ENCODE measurements at places on chromosomes 13 and 19.

GRCh38 chr13:43489233-43489632 lies 297.5 kb downstream of the ENOX1 start:
- DNase-seq = no peak

DNA sequence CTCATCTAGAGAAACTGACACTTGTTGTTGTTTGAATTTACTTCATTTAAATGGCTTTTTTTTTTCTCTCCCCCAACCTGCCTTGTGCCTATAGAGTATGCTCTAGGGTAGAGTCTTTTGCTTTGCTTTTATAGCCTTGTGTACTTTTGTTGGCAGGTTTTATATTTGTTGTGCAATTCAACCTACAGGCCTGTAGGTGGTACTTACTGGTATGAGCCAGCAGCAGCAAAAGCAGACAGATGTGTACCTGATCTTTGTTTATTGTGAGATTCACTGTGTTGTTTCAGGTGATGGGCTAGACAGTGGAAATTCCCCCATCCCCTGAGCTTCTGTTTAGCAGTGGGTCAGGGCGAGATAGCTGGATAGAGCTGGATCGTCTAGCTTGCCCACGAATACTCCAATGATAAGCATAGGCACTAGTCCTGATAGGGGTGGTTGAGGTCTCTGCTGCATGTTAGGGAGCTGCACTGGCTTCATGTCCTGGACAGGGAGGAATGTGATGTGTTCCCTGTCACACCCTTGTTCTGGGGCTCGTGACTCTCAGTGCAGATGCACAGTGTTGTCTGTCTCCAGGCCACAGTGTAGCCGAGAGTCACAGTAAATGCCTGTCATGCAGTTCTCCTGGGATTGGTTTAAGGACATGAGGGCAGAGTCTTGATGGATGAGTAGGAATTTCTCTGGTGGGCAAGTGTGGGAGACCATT lies 21.3 kb downstream of the DNAJC3 start:
- no peak for DNase-seq

DNA sequence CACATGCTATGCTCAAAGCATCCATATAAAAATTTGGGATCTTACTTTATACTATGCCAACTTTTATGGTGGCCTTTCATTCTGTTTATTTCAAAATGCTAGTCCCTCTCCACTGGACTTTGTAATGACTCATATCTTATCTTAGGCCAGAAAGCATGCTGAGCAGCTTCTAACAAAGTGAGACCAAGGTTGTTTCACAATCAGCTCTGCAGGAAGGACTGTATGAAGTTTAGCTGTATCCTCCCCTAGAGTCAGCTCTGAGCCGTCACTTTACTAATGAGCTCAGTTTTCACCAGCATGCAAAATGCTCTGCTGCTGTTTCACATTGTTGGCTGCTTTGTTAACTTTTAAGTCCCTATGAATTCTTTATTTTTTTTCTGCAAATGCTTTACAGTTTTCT lies 1608.8 kb downstream of the OLFM4 start:
- peak; percentile 56 for DNase-seq

DNA sequence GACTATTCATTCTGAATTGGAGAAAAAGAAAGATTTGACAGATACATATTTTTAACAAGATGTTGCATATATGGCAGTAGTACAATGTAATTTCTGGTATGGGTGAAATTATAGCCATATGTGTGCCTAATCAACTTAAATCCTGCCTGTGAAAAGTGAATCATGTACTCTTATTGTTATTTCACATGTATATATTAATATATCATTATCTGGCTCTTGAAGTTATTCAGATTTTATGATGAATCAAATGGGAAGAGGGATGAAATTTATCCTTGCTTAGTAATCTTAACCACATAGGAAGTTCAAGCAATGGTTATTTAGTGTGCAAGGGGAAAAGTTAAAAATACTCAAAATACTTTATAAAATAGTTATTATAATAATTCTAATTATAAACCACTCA lies 80.5 kb downstream of the GPC6 start:
- DNase-seq = no peak

- no peak for DNase-seq
Measured at GRCh38 chr13:59660582-59660981, 503.1 kb downstream of the DIAPH3 start.

DNA sequence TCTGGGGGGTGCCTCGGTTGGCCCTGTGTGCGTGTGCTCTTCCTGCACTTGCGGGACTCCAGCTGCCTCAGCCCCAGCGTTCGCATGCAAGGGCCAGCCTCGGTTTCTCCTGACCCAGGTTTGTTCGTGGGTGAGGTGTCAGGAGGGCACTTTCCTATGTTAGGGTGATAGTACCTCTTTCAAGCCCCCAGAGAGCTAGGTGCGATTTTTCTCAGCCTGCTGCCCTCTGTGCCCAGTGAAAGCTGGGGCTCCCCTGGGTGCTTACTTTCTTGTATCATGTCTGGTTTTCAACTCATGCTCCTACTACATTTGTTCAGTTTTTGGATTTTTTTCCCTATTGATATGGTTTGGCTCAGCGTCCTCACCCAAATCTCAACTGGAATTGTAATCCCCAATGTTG lies 289.2 kb downstream of the TEX29 start:
- no peak for DNase-seq

DNA sequence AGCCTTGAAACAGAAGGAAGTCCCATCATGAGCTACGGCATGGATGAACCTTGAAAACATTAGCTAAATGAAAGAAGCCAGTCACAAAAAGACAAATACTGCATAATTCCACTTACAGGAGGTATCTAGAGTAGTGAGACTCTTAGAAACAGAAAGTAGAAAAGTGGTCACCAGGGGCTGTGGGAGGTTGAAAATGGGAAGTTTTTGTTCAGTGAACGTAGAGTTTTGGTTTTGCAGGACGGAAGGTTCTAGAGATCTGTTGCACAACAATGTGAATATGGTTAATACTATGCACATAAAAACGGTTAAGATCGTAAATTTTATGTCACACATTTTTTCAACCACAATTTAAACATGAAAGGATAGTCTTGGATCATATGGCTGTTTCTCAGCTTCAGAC lies 11.9 kb upstream of the SLC10A2 start:
- no peak for DNase-seq

- peak; percentile 85 for DNase-seq
Measured at GRCh38 chr19:4326837-4327251, 11.8 kb downstream of the STAP2 start.

DNA sequence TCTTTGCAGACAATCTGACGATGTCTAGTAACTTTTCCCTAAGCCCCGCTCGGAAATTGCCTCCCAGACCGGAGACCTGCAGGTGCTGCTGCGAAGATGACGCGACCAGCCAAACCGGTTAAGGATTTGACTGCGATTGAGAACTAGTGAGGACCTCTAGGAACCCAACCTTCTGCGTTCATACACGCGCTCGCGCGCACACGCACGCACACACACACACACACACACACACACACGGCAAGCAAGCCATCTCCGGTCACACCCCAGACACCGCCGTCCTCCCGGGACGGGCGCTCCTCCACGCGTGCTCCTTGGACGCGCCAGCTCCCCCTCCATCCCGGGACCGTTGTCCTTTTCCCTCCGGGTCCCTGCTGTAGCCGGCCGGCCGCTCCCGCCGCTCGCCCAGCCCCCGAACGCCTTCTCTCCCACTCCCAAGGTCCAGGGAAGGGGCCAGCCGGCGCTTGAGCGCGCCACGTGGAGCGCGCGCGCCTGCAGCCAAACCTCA lies 1.2 kb downstream of the TBC1D4 start:
- DNase-seq = peak; percentile 65

GRCh38 chr13:37118016-37118415 lies 12.6 kb upstream of the CSNK1A1L start:
- no peak for DNase-seq

GRCh38 chr19:41352279-41352608 lies 1.5 kb downstream of the TGFB1 start:
- DNase-seq = no peak

DNA sequence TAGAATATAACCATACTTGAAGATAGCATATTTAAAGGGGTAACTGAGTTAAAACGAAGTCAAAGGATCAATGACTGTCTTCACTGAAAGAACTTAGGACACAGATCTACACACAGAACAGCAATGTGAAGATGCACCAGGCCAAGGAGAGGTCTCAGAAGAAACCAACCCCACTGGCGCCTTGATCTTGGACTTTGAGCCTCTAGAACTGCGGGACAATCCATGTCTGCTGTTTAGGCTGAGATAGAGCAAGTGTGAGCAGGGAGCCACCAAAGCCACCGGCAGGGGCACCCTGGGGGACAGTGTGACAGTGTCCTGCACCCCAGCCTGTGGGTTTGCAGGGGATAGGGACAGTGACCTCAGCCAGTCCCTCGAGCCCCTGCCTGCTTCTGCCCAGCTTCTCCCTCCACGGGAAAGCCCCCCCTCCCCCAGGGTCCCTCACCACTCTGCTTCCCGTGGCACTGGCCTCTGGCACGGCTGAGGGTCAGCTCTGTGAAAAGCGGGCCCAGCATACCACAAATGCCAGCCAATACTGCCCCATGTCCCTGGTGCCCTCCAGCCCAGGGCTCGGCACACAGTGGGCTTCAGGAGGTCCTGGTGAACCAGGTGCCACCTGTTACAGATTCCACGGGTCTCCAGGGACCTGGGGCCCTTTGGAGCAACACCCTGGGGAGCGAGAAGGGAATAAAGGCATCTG lies 40.8 kb downstream of the KLF2 start:
- no peak for DNase-seq

GRCh38 chr19:6392221-6393073 lies 517 bp downstream of the GTF2F1 start:
- peak; percentile 18 for DNase-seq

DNA sequence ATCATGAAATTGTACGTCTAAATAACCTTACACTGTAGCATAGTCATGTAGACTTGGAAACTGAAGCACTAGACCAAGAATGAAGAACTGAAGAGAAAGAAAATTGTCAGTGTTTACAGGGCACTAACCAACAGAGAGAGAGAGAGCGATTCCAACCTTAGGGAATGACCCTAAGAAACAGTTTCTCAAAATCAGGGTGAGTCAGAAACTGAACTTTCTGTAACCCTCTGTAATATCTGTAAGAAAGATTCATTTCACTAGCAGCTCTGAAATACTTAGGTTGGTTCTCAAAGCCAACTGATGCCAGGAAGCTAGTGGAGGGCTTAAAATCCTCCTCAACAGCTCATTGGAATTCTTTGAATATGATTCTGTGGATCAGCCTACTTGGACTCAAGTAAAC lies 936.9 kb downstream of the EFNB2 start:
- no peak for DNase-seq

GRCh38 chr13:49112782-49113525 lies 107.2 kb upstream of the MLNR start:
- DNase-seq = peak; percentile 58

DNA sequence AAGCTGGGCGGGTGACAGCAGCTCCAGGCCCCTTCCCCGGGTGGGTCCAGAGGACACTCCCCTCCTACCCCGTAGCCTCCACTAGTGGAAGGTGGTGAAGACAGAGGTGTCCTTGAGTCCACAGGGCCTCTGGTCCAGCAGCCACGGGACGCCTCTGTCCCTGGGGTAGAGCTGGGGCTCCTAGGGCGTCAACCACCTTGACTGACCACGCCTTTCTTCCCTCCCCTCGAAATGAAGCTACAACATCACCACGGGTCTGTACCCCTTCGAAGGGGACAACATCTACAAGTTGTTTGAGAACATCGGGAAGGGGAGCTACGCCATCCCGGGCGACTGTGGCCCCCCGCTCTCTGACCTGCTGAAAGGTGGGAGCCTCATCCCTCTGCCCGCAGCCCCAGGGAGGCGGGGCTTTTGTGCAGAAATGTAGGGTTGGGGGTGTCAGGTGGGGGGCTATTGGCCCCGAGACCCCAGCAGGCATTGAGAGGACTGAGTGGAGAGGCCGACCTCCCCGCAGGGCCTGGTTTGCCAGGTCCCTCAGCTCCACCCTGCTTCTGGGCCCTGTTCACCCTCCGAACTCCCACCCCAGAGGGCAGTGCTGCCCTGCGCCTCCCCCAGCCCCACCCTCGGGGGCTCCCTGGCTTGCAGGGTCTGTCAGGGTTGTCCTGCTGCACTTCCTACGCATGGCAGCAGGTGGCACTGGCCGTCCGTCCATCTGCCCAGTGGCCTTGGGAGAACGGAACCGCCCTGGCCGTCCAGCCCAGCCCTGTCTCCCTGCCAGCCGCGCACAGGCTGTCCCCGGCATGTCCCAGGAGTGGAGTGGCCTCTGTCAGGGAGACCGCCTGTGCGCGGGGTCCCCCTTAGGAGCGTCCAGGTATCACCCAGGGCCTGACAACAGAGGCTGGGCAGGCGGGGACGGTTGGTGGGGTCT lies 15.7 kb downstream of the STK11 start:
- peak; percentile 75 for DNase-seq

DNA sequence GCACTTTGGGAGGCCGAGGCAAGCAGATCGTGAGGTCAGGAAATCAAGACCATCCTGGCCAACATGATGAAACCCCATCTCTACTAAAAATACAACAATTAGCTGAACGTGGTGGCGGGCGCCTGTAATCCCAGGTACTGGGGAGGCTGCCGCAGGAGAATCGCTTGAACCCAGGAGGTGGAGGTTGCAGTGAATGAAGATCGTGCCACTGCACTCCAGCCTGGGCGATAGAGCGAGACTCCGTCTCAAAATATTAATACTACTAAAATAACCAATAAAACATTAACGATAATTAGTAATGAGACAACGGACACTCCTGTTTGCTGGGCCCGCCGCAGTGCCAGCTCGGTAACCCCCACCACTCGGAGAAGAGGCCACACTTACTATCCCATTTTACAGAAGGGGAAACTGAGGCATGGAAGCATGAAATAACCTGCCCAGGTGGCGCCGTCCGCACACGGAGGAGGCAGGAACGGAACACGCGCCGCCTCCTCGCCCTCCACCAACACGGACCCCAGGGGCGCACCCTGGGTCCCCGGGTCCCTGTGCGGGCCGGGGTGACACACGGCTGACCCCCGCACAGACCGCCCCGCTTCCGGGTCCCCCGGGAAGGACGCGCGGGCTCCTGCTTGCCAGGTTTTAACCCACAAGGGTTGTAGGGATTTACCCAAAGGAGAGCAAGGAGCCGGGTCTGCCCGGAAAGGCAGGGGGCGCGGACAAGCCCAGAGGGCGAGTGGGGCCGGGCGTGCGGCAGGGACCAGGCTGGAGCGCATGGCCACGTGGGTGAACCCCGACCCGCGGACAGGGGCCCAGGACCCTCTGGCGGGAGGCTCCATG lies 1.6 kb downstream of the R3HDM4 start:
- DNase-seq = no peak

DNA sequence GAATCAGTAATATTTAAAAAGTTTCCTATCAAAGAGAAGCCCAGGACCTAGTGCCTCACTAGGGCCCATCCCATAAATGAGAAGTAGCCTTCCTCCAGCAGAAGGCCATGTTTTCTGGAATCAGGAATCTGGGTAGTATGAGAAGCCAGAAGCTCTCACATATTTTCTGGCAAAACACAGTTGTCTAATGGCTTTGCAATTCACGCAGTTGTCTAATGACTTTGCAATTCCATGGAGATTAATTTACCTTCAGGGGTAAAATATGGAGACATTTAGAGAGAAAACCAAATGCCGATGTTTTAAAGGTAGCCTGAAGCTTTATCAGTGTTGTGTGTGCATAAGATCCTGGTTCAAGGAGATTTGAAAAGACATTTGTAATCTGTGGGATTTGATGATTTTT lies 29.8 kb upstream of the SIAH3 start:
- no peak for DNase-seq

- no peak for DNase-seq
Measured at GRCh38 chr19:27660428-27660827, 1552.5 kb downstream of the UQCRFS1 start.

GRCh38 chr13:43266936-43267615 lies 243.7 kb downstream of the DNAJC15 start:
- DNase-seq = peak; percentile 37

Measured in neural progenitor cell (in vitro differentiated cells).